ENCODE measurements at places on chromosomes 2 and 18.

GRCh38 chr2:170743530-170744239 lies 26.5 kb upstream of the ERICH2 start:
- no peak for DNase-seq

DNA sequence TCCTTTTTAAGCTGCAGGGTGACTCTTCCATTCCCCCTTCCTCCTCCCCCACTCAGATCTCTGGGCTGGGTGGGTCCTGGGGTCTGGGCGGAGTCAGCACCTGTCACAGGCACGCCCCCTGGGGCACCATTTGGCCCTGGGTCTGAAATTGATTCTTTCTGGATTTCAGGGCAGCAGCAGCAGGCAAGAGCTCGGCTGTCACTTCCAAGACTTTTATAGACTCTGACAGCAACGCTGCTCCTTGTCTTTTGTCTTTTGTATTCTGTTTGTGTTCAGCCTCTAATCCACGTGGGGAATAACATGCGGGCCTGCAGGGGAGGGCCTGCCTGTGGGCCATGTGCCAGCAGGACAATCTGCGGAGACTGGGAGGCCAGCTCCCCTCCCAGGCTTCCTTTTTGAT lies 3.9 kb downstream of the BOD1L2 start:
- DNase-seq: peak; percentile 69

DNA sequence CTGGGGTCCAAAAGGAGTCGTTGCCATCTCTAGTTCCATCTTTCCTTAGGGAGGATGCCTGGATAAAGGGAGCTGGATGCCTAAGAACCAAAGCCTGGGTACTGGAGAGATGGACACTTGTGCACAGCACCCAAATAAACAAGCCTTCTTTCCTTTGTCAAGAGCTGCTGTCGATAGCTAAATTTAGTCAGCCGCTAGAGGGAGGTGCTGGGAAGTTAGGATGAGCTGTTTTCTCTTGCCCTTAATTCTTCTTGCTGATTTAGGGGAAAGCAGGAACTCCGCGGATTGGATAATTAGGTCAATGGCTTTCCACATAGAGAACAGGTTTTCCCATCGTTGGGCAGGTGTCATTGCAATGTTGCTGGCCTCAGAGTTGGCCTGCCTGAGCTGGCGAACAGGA lies 30.9 kb upstream of the SERPINB12 start:
- DNase-seq: peak; percentile 13

DNA sequence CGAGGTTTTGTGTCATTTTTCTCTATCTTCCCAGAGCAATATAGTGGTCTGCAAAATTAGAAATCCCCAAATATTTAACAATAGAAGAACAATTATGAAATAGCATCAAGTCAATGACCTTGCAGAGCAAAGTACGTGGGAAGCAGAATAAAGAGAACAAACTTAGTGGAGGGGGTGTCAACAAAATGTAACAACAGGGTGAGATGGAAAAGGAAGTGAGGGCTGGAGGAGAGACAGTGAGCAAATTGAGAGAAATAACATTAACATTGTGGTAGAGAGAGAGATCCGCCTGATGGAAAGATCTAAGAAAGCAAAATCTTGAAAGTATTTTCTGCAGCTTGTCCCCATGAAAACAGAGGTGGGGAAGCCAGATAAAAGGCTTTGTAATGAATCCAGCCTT lies 23.4 kb downstream of the ARHGAP15 start:
- DNase-seq: no peak

DNA sequence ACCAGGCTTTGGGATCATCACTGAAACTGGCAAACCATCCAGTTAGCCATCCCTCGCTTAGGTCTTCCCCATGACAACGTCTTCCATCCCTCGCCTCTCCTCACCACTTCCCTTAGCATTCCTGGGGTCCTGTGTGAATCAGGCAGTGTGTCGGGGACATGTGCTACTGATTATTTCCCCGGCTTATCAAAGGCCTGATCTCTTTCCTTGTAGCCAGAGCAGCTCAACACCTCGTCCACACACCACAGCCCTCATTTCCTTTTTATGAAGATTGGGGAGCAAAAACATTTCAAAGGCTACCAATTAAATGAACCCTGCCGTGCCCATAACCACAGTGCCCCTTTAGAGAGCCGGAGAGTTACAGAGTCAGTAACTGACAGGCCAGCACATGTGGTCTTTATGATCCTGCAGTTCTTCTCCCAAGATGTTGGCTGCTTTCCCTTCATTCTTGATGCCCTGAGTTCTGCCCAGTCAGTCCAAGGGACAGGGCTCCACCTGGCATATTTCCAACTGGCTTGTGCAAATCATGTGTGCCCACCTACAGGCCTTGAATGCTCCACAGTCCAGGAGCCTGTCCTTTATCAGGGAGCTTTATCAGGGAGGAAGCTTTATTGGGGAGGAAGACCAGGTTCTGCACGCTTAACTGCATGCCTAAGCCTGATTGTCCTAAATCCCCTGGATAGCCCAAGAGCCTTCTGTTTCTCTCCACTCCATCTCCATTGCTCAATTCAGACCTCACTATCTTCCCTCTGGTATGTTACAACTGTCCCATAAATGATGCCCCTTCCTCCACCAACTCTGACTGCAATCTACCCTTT lies 343.1 kb downstream of the CYRIA start:
- no peak for DNase-seq

- no peak for DNase-seq
These were observed 11.9 kb downstream of the IL18R1 start for GRCh38 chr2:102367331-102367971.
